ENCODE measurements at places on chromosomes 7 and 10. TPM values are rescaled to one million over a fixed set of nuclear protein-coding genes. Genes with fewer than 3 reads are reported as not detected.

GRCh38 chr10:131776496-131776895, 124.3 kb upstream of the PPP2R2D start:
- DNase-seq, result no peak

- no peak for DNase-seq
Observed at GRCh38 chr7:143351060-143351459, 11.5 kb downstream of the FAM131B start.

DNA sequence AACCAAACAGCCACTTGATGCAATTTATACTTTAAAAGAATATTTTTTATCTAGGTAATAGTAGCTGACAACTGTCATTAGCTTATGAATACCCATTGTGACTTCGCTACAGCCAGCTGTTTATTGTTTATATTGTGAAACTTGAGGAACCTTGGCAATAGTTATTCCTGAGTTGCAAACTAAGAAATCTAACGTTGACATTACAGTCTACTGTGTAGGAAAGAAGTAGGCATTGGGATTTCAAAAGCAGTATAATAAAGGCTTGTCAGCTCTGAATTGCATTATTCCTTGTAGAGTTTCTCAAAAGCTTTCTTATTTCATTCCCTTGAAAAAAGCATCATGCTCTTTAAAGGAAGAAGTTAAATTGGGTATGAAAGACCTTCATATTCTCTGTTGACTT, 42.7 kb upstream of the OIT3 start:
- no peak for DNase-seq

DNA sequence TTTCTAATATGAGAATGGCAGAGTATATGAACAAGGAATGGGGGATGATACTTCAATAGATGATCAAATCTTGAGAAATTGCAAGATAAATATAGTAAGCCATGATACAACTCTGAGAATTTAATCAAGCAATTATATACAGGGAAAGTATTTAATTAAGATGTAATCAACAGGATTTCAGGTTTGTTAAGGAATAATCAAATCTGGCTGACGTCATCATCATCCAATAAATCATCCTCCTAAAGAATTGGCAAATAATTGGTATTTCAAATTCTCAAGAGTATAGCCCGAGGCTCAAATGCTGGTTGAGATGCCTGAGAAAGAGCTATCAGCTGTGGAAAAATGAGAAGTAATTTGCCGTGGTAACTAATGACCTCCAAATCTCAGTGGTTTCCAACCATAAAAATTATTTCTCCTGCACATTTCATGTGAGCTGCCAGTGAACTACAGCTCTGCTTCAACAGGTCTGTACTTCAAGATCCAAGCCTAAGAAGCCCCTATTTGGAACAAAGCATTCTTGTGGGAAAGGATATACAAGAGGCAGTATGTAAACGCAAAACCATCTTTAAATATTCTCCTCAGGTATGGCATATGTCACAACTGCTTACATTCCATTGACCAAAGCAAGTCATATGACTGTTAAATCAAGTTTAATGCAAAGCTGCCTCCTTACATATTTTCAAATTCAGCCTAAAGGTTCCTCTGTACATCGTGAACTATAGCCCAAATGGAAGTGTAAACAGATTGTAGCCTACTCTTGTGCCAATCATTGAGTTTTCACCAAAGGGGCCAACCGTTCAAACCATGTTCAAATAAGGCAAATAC, 503.0 kb downstream of the KIF20B start:
- no peak for DNase-seq

- DNase-seq, result no peak
Observed at GRCh38 chr7:144001543-144001942, 1.4 kb downstream of the OR6B1 start.

- no peak for DNase-seq
Observed at GRCh38 chr10:98536551-98536950, 89.8 kb upstream of the HPS1 start.

DNA sequence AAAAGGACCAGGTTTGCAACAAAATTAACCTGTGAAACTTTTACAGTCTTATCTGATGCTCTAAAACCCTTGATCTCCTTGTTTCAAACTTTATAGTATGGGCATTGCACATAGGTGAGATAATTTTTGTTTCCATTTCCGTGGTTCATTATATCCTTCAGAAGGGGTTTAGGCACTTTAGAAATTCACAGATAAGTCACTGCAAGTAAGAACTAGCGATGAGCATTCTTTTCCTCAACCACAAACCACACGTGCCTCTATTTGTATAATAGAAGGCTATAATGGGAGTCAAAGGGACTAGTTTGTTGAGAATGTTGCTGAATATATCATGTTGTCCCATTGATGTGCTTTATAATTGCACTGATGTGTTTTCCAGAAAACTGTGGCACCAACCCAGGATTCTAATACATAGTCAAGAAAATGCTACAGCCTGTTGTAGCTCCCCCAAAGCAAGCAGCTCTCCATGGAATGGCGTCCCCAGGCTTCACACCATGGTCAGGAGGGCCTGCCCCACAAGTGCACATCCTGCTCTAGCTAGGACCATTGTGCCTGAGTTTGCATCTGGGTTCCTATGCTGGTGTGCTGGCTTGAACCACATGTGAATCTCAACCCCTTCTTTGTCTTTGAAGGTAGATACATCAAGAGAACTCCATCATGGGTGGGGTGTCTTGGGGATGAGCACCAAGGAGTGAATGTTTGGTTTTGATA, 14.0 kb upstream of the ATXN7L1 start:
- no peak for DNase-seq

- no peak for DNase-seq
Observed at GRCh38 chr10:12482587-12482986, 133.2 kb downstream of the CAMK1D start.

- no peak for DNase-seq
Observed at GRCh38 chr7:41448104-41448503, 254.8 kb downstream of the INHBA start.

DNA sequence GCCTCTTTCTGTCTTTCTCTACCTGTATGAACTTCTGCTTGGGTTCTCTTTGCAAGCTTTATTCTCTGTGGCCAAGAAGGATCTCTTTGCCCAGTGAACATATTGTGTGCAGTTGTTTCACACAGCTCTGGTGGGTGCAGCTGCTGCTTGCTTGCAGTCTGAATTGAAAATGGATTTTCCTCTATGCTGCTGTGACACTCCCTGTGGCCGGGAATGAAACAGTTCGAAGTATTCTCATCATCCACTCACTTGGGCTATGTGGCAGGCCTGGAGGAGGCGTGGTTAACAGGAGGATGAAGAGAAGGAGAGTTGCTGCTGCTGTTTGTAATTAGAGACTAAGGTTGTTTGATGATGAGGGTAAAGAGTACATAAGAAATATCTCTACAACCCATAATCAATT, 28.4 kb upstream of the ITGA8 start:
- no peak for DNase-seq

- DNase-seq, result no peak
Observed at GRCh38 chr7:44547536-44548231, 6.6 kb upstream of the NPC1L1 start.

DNA sequence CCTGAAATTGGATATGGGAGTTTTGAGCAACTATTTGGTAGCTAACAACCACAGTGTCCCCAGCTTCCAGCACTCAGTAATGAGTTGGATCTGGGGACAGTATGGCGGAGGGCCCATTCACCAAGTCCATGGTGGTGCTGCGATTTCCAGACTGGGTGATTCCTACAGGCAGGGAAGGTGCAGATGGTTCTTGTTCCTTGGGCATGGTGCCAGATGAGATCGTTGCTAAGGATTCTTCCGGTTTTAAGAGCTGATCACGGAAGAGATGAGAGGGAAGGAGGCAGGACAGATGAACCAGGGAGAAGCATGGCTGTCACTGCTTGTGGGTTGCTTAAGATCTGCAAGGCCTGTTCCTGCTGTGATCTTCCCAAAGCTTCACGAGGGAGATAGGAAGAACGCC, 380.3 kb downstream of the TCERG1L start:
- peak; percentile 65 for DNase-seq

GRCh38 chr7:2313450-2314208, 612 bp downstream of the SNX8 start:
- DNase-seq, result no peak

DNA sequence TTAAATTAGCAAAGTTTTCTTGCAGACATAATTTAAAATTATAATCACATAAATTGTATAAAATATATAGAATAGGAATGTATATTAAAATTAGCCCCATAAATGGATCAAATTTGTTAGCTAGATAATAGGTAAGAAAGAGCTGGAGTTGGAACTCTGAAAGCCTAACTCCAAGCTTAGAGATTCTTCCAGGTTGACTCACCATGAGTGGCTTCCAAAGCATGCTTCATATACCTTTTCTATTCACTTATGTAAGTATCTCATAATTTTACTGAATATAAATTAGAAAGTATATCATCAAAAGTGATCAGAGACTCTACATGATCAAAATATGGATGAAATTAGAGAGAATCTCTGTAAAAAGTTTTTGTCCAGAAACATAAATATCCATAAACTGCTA, 320.7 kb upstream of the MAGI2 start:
- DNase-seq, result no peak

DNA sequence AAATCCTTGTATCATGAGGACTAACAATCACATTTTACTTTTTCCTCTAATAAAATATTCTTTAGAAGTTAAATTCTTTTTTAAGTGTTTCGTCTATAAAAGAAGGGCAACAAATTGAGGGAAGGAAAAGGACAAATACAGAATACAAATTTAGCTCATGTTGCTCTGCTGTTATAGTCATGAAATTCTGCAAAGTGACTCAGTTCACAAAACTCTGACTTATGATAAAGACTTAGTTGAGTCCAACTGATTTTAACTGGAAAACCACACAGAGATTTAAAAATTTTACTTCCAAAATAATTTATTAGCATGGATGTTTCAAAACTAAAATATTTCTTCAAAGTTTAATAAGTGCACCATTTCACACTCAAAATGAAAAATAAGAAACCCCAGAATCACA, 75.0 kb upstream of the GPR22 start:
- DNase-seq, result no peak

DNA sequence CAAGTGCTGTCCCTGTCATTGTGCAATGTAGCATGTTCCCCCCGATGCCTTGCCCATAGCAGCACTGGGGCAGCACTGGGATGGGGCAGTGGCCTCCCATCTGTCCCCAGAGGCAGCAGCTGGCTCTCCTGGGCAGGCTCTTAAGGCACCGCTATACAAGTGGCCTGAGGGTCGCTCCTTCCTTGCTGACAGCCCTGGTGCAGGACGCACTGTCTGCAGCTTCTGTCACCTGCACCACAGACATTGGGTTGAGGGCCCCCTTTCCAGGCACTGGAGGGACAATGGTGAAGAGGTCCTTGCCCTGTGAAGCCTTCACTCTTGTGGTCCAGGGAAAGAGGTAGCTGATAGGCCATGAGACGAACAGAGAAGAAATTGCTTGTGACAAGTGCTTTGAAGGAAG, 10.6 kb downstream of the CPSF4 start:
- no peak for DNase-seq

GRCh38 chr10:118843647-118844265, 89.0 kb upstream of the CACUL1 start:
- DNase-seq, result no peak

- DNase-seq, result no peak
Observed at GRCh38 chr10:104387130-104387888, 33.7 kb downstream of the CFAP58 start.

DNA sequence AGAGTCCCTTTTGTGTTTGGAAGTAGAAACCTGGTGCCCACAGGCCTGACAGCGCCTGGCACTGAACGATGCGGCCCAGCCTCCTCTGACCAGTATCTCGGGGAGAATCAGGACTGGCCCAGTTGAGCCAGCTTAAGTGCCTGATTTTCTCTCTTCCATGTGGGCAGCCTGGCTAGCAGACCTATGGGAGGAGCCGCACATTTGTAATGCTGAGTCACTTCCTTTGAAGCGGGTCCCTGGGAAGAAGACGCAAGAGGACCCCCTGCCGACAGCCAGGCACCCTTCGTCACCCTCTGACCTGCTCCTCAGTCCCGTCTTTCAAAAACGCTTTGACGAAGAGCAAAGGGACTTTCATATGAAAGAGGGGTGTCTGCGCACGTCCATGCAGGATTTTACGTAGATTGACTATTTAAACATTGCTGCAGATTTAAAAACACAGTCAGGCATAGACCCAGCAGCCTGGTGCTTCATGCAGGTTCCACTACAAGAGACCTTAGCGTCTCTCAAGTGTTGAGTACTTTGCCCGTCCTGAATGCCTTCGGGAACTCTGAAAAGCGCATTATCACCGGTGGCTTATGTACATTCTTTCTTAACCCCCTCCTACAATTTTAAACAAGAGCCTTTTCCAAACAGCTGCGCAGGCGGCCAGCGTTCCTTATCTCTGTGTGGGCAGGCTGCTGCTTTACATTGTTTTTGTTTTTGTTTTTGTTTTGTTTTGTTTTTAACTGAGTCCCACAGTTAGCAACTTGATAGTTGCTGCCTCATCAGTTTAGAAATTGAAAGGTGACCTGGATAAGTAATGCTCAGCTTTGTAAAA, 36.5 kb upstream of the AP5Z1 start:
- DNase-seq, result no peak

GRCh38 chr10:13971601-13972475, 358.9 kb downstream of the FRMD4A start:
- no peak for DNase-seq

DNA sequence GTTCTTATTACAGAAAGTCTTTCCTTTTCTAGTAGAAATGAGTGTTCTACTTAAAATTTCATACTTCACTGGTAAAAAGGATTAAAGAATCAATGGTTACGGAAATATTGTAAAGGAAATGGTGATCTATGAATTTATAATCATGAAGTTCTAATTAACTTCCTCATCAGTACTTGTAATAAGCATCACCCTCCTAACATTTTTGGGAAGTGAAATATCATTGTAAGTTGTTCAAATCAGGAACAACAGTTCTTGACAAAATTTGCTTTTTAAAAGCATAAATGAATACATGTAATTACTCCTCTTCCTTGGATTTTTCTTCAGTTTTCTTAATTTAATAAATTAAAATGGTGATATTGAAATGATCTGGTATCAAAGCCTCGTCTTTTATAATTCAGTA, 5.6 kb upstream of the PCGF5 start:
- DNase-seq, result no peak

GRCh38 chr10:31929261-31930022, 811 bp upstream of the ARHGAP12 start:
- no peak for DNase-seq

DNA sequence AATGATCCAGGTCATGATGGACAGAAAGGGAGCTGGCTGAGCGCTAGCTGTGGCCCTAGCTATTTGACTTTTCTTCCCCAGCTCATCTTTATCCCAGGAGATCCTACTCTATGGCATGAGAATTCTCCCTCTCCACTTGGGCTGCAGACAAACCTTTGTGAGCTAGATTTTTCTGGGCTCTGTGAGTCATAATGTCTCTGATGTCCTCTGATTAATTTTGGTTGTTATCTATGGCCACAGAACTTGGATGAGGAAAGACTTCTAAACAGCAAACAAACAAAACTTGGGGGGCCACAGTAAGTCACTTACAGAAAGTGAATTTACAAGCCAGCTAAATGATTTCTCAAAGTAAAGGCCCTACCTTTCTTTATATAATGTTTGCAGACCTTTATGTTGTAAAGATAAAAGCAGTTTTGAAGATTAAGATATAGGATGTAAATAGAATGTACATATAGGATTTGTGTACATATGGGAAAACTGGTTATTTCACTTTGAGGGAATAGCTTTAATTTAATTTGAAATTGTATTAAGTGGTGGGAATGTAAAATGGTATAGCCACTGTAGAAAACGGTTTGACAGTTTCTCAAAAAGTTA, 10.4 kb downstream of the ABLIM1 start:
- DNase-seq, result no peak

NPC1L1 gene
- 0.49 TPM for total RNA-seq

NPSR1 gene
- not detected for total RNA-seq

ZNF467 gene
- 13.3 TPM for total RNA-seq

NRP1 gene
- 52.5 TPM for total RNA-seq

TAS2R5 gene
- total RNA-seq, result 6.1 TPM

SPDYE2 gene
- total RNA-seq, result not detected

EPO gene
- total RNA-seq, result not detected

AP1S1 gene
- total RNA-seq, result 42.5 TPM

NAT16 gene
- not detected for total RNA-seq
